COLO829 (cell line): ENCODE measurements at places on chromosomes 5 and 9.

DNA sequence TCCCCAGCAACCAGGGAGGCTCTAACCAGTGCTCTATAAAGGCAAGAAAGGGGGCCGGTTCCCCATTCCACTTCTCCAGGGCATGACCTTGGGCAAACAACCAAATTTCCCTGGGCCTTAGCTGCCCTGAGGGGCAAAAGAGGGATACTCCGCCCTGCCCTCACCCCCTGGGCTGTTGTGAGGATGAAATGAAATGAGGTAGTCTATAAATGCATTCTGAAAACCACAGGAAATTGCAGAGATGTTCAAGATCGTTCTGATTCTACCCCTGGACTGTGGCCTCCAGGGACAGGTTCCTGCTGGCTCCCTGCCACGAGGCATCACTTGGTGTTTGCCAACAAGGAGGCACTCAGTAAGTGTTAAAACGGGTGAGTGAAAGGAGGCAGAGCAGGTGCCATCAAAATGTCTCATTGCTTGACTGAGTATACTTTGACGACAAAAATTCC, 5.7 kb downstream of the RAPGEF1 start:
- no peak for DNase-seq

GRCh38 chr5:60346393-60346792, 353.6 kb downstream of the DEPDC1B start:
- DNase-seq = no peak

- no peak for DNase-seq
These were observed 53.5 kb upstream of the MCCC2 start for GRCh38 chr5:71533615-71534014.

DNA sequence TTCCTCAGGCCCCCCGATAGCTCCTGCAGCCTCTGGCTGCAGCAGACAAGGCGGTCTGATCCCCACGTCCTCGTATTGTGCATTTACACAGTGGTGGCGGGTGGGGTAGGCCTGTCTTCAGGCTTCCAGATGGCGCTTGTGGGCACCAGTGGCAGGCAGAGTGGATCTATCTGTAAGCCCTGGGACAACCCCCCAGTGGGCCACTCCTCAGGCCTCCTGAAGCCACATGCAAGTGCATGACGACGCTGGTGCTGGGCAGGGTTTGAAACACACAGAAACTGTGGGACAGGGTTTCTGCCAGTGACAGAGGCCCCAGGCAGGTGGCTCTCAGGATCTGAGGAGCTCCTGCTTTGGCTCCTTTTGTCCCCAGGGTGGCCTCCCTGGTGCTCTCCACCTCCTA, 42.0 kb downstream of the SLF1 start:
- DNase-seq = no peak

DNA sequence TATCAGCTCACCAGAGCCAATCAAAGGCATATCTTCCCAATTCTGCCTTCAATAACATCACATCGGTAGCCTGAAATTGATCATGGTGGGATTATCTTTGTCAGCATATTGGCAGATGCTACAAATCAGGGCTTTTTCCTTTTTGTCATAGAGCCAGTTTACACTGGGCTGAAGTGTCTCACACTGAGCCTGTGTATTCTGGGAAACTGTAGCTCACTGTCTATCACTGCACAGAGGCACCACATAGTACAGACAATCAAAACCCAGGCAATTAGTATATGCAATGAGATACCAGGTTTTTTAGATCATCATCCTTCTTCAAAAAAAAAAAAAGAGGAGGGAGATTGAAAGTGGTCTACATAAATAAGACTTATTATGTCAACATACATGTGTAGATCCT, 46.6 kb downstream of the ADAM19 start:
- DNase-seq = no peak

DNA sequence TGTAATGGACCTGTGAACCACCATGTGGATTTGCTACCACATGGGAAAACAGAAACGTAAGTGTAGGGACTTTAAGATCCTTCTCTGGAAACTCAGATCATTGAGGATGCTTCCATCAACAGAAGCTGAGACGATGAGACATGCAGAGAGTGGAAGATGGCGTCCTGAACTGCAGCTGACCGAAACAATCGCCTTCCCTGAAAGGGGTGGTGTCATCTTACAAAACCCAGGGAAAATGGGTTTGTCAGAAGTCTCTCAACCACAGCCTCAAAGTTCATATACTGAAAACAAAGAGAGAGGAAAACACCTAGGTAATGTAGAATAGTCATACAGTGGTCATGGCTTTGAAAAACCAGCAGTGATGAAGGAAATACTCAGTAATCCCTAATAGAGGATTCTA, 6.6 kb upstream of the PTPN3 start:
- DNase-seq = no peak

- DNase-seq = no peak
These were observed 1.9 kb upstream of the HINT2 start for GRCh38 chr9:35816708-35817107.

GRCh38 chr5:21684992-21685391, 1168.2 kb downstream of the CDH12 start:
- peak; percentile 8 for DNase-seq

DNA sequence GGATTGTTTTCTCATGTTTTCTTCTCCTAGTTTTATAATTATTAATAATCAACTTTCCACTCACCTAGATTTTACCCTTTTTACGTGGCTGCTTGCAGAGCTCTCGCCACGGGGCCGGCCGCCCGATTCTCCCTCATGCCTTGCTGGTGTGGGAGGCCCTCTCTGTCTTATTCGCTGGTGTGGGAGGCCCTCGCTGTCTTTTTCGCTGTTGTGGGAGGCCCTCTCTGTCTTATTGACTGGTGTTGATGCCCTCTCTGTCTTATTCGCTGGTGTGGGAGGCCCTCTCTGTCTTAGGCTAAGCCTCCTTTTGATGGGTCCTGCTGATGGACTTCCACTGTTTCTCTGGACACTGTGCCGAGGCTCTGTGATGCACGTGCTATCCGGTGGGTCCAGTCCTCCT, 161.3 kb upstream of the IRX2 start:
- DNase-seq = no peak

GRCh38 chr9:131475111-131475955, 27.4 kb upstream of the POMT1 start:
- no peak for DNase-seq

- peak; percentile 53 for DNase-seq
These were observed 20.7 kb downstream of the NLN start for GRCh38 chr5:65742565-65743231.

- DNase-seq = no peak
These were observed 53.7 kb downstream of the MARCHF3 start for GRCh38 chr5:126976520-126977172.

DNA sequence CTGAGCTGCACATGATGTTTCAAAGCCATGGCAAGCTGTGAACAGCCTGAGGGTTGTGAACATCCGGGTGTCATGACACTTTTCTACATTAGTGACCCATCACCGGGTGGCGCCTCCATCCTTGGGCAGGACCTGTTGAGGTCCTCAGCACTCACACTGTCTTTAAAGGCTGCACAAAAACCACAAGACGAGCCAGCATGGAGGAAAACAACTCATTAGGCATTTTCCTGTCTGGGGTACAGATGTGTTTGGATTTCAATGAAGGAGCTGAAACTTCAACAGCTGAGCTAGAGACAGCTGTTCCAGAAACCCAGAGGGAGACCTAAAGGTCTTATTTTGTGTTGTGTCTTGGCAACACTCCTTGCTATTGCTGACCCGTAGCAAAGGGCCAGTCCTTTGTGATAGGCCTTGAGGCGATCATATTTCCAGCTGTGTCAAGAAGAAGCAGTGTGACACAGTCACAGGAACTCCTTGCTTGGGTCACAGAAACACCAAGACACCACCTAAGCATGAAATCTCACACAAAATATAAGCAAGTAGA, 151.8 kb upstream of the VLDLR start:
- no peak for DNase-seq

- no peak for DNase-seq
These were observed 33.1 kb upstream of the SPIN1 start for GRCh38 chr9:88355166-88355565.

GRCh38 chr5:133472829-133473228, 139.5 kb downstream of the FSTL4 start:
- DNase-seq = no peak

DNA sequence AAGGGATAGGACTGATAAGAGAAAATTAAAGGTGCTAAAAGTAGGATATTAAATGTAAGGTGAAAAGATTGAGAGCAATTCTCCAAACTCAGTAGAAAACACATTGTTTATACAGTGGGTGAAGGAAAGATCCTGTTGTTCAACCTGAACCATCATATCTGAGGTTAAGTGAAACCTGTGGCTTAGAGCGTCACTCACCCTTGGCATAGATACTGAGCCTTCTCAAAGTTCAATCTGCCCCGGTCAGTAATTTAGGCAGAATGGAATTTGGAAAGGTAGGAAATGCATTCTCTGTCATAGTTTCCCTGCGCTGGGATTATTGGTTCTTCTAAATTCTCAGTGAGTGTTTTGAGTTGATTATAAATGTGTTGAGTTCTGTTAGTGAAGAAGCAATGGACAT, 456.2 kb upstream of the NMUR2 start:
- DNase-seq = no peak

- DNase-seq = peak; percentile 35
These were observed 73.9 kb downstream of the RORB start for GRCh38 chr9:74570879-74571512.

GRCh38 chr9:75490326-75490725, 400.1 kb upstream of the PCSK5 start:
- DNase-seq = no peak

DNA sequence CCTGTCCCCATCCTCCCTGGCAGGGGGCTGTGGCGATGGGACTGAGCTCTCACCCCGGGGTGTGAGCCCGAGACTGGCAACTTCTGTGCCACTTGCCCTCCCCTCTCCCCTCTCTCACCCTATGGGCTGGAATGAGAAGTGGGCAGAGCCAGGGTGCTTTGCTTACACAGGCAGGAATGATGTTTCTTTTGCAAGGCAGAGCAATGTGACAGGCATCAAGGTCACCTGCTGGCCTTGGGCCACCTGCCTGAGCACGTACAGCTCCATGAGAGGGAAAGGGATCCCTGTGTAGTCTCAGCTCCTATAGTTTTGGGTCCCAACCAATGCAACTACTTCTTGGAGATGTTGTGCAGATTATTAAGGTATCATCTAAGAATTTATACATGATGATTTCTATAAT, 252.8 kb upstream of the DAP start:
- no peak for DNase-seq

DNA sequence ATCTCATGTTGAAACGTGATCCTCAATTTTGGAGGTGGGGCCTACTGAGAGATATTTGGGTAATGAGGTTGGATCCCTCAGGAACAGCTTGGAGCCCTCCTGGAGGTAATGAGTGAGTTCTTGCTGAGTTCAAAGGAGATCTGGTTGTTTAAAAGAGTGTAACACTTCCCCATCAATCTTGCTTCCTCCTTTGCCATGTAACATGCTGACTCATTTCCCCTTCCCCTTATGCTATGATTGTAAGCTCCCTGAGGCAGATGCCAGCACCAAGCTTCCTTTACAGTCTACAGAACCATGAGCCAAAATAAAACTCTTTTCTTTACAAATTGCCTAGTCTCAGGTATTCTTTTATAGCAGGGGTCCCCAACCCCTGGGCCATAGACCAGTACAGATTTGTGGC, 352.3 kb downstream of the SLCO4C1 start:
- DNase-seq = no peak

DNA sequence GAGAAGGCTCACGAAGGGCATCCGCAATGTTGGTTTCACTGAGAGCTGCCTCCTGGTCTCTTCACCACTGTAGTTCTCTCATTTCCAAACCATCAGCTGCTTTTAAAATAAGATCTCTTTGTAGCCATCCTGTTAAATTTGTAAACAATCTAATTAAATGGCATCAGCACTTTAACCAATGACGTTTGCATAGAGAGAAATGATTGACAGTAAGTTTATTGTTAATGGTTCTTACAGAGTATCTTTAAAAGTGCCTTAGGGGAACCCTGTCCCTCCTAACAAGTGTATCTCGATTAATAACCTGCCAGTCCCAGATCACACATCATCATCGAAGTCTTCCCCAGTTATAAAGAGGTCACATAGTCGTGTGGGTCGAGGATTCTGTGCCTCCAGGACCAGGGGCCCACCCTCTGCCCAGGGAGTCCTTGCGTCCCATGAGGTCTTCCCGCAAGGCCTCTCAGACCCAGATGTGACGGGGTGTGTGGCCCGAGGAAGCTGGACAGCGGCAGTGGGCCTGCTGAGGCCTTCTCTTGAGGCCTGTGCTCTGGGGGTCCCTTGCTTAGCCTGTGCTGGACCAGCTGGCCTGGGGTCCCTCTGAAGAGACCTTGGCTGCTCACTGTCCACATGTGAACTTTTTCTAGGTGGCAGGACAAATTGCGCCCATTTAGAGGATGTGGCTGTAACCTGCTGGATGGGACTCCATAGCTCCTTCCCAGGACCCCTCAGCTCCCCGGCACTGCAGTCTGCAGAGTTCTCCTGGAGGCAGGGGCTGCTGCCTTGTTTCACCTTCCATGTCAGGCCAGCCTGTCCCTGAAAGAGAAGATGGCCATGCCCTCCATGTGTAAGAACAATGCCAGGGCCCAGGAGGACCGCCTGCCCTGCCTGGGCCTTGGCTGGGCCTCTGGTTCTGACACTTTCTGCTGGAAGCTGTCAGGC, 16.6 kb downstream of the SQSTM1 start:
- no peak for DNase-seq

- DNase-seq = peak; percentile 17
These were observed 180.2 kb upstream of the EGFLAM start for GRCh38 chr5:38078161-38078560.

- DNase-seq = no peak
These were observed 107.0 kb upstream of the PCA3 start for GRCh38 chr9:76657265-76657664.
